ENCODE measurements at places on chromosomes 3 and 15. TPM values are rescaled to one million over a fixed set of nuclear protein-coding genes. Genes with fewer than 3 reads are reported as not detected.

TM4SF18 gene
- total RNA-seq, result 15.8 TPM

GPR160 gene
- total RNA-seq, result 1.2 TPM

LTK gene
- 1.5 TPM for total RNA-seq

IQCF5 gene
- total RNA-seq, result not detected

ELL3 gene
- 1.5 TPM for total RNA-seq

- no peak for DNase-seq
Measured at GRCh38 chr15:68032672-68033071, 21.4 kb upstream of the PIAS1 start.

GRCh38 chr15:93428150-93428549, 339.1 kb upstream of the RGMA start:
- no peak for DNase-seq

DNA sequence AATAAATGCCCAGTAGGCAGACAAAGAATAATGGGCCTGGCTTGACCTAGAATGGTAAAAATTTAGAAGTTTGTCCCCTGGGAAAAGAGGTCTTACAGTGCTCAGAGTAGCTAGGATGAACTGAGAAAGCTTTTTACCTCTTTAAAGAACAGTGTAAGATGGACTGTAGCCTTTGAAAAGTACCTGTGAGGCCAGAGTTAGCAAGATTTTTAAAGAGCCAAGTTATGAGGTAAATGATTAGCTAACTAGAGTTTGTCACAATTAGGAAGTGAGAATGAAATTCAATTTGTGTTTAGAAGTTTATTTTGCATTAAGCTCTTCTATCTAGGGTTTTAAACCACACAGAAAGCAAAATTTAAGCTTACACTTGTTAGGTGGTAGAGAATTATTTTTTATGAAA, 480.9 kb downstream of the ZIC1 start:
- no peak for DNase-seq

- no peak for DNase-seq
Measured at GRCh38 chr3:14602804-14603644, 48.5 kb upstream of the CCDC174 start.

GRCh38 chr3:10577486-10577885, 72.1 kb upstream of the ATP2B2 start:
- DNase-seq, result no peak

- DNase-seq, result no peak
Measured at GRCh38 chr3:100032243-100032642, 82.1 kb downstream of the FILIP1L start.

DNA sequence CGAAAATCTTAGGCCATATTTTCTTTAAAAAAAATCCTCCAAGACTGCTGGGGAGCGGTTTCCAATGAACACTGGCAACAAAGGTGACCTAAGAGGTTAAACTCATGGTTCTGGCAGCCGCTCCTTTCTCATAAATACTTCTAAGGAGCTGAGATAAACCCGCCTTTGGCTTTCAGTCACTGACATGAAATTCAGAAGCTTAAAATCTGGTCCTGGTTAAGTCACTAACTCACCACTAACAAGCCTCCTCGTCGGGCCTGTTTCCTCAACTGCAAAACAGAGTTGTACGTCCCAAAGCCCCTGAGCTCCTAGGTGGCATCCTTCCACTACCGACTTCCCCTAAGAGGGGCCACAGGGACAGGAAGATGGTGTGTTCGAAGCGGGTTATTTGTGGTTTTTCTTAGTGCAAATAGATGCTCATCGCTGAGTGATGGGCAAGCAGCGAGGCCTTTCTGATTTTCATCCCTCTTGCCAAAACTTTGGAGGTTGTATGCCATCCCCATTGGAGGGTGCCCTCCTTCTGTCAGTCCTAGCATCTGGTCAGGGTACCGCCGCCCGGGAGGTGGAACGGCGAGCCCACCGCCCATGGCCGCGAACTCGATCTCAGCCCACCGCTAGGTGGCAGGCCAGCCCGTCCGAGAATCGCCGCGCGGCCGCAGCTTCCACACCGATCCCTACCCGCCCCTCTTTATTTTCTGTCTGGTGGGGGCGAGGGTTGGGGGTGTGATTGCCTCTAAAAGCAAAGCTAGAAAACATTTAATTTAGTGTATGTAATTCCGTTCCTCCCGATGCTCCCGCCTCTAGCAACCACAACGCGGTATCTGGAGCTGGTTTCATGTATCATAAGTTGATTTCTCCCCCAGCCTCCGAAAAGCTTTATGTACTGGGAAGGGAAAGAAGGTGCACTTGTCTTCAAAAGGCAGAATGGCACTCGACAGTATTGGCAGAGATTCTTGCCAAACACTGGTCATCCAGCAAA, 4.6 kb downstream of the BCL6 start:
- peak; percentile 88 for DNase-seq

DNA sequence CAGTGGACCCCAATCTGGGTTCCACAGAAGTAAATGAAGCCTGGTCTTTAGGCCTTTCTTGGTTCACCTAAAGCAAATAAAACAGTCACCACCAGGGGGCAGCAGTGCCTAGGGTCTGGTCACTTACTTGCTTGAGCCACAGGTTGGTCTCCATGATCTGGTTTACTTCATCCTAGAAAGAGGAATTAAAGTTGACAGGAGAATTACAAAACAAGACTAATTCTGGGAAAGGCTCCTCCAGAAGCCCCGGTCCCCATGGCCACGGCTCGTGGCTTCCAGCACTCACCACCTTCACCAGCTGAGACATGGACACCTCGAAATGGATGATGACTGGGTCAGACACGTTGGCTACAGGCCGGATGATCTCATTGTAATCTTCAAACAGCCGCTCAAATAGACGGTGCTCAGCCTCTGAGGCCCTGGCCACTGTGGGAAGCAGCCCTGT, 2.3 kb downstream of the CHRNA3 start:
- DNase-seq, result peak; percentile 81

DNA sequence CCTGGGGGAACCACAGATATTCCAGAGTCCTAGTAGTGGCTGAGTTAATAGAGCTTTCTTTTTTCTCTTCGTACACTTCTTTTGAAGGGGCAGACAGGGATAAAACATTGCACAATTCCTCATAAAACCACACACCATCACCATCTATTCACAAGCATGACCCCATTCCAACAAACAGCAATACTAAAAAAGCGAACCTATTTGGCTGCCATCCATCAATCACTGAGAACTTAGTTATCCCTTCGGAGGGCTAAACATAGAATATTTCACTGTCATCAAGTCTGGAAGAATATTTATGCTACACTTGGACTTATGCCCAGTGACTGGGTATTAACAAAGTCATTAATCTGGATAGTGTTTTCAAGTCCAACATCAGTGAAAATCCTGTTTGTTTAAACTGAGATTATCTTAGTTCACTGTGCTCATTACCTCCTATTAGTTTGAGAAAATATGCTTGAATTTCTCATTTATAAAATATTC, 80.3 kb upstream of the PRTG start:
- DNase-seq, result no peak

DNA sequence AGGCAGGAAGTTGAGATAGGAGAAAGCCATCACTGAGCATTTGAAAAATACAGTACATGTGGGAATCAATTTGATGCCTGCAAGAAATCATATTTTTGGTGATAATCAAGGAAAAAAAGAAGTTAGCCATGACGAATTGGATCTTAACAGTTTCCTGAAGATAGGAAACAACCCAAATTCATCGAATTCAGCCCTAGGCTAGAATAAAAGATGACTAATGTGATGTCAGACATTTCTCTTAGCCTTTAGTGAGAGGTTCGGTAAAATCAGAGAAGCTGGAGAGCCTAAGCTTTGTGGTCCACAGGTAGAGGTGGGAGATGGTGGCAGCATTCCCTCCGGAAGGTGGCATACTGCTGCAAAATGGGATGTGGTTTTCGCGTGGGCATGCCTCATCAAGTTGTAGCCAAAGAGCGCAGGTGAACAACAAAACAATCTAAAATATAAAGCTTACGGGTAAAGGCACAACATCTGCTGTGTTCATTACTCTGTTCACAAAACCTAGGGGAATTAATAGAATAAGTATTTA, 144.1 kb upstream of the ALCAM start:
- no peak for DNase-seq

GRCh38 chr15:25345943-25346342, 92.9 kb downstream of the UBE3A start:
- DNase-seq, result peak; percentile 77

DNA sequence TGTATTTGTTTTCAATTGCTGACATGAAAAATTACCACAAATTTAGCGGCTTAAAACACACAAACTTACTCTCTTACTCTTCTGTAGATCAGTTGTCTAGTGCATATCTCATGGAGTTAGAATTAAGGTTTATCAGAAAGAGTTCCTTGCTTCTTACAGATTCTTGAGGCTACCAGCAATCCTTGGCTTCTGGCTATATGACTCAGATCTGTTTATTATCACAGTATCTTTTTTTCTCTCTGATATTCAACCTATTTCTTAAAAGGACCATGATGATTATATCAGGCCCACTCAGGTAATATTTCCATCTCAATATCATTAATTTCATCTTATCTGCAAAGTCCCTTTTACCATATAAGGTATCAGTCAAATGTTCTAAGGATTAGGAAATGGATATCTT, 263.5 kb upstream of the BCHE start:
- no peak for DNase-seq

DNA sequence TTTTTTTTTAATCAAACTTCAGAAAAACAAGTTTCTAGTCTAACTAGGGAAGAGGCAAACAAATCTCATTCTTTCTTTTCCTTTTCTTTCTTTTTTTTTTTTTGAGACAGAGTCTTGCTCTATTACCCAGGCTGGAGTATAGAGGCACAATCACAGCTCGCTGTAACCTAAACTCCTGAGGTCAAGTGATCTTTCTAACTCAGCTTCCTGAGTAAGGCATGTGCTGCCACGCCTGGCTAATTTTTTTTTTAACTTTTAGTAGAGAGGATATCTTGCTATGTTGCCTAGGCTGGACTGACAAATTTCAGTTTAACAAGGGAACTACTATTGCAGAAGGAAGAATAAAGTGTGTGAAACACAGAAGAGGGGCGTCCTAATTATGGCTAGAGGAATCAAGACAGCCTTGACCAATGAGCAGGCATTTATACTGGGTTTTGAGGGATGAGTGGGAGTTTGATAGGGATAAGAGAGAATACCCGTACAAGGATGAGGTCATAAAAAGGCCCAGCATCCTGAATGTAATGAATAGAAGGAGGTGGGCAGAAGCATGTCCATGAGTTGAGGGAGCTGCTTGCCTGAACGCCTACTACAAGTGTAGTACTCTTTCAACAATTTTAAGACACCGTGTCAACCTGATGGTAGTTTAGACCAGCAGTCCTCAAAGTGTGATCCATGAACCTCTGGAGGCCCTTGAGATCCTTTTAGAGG, 6.7 kb upstream of the ZFAND6 start:
- DNase-seq, result no peak

DNA sequence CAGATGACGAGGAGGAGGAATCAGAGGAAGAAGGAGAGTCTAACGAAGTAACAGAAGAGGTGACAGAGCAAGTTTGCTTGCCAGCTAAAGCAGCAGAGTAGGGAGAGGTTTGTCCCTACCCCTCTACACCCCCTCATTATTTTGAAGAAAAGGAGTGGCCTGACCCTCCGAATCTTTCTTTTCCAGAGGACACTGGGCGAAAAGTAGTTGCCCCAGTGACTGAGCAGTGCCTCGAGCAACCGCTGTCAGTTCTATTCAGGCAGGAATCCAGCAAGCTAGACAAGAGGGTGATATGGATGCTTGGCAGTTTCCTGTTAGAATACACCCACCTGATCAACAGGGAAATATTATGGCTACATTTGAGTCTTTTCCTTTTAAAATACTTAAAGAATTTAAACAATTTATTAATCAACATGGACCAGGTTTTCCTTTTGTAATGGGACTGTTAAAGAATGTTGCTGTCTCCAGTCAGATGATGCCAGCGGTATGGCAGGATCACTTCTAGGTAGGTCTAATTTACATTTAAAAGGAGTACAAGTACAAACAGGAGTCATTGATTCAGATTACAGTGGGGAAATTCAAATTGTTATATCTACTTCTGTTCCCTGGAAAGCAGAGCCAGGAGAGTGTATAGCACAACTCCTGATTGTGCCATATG, 31.9 kb upstream of the ACVR2B start:
- no peak for DNase-seq

Measured in Right ventricle myocardium inferior (tissue), 1 donor.